IPS DF 19.7 (cell line): ENCODE measurements at places on chromosomes 4 and X.

DNA sequence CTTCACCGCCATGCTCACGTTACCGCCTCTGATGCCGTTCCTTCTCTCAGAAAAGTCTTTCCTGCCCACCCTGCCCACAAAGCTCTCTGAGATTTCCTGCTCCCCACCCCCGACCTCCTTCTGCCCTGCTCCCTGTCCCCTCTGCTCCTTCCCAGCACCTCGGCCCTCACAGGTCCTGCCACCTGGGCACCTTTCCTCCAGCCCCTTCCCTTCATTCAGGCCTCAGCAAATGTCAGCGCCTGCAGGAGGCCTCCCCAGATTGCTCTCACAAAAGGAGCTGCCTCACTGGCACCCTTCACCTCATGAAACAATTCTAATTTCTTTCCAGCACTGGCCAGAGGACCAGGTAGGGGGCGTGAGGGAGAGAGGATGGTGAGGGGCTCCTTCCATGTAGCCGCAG lies 33.6 kb upstream of the MXD4 start:
- DNase-seq: no peak

DNA sequence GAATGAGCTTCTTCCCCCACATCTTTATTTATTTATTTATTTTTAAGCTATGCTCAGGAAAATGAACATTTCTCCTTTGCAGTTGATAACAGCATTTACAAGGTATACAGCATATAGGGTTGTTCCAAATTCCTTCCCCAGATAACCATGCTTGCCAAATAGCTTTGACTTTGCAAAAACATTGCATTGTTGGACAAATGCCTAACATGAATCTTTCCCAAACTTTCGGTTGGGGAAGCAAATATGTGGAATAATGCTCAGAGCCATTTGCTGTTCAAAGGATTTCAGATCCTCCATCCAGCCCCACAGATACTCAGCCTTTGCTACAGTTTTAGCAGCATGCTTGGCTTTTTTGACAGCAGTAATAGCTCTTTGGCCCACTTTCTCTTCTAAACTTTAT lies 127.2 kb upstream of the AGA start:
- no peak for DNase-seq

GRCh38 chr4:111641813-111642579 lies 503.3 kb upstream of the FAM241A start:
- DNase-seq: peak; percentile 38

- DNase-seq: no peak
These were observed 4.0 kb downstream of the CDKN2AIP start for GRCh38 chr4:183448436-183448835.

DNA sequence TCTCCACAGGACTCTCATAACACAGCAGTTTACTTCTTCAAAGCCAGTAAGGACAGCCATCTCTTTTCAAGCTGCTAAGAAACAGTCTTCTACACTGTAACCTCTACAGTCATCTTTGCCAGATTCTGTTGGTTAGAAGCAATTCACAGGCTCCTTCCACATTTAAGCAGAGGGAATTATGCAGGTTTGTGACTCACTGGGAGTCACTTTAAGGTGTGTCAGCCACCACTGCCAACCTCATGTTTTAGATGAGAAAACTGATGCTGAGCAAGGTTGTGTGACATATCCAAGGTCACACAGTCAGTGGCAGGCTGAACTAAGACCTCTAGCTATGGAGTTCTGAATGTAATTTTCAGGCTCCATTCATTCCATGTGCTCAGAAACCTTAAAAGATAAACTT lies 143.5 kb downstream of the QDPR start:
- no peak for DNase-seq

DNA sequence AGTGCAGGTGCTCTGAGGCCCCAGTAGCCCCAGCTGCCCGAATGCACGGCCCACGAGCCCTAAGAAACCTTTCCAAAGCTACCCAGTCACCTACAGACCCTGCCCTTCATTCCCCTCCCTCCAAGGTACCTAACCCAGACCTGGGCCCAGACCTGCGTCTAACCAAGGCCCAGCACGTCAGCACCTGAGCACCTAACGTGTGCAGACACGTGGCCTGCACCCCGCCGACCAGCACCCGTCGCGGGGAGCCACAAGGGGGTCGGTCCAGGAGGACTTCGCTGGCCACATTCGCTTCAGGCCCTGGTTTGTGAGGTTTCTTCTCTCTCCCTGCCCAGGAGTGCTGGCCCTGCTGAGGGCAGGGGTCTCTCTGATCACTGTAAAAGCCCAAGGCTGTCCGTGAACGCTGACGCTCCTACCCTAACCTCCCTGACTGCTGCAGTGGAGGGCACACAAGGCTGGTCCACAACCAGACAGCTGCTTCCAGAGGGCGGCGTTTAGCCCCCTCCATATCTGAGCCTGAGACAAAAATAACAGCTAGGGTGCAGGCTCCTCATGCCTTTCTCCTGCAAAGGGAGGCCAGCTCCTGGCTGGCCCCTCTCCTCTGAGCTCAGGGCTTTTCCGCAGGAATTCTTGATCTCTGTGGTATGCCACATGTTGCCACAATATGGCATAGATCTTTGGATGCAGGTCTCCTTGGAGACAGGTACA lies 31.8 kb downstream of the WDR1 start:
- DNase-seq: no peak

DNA sequence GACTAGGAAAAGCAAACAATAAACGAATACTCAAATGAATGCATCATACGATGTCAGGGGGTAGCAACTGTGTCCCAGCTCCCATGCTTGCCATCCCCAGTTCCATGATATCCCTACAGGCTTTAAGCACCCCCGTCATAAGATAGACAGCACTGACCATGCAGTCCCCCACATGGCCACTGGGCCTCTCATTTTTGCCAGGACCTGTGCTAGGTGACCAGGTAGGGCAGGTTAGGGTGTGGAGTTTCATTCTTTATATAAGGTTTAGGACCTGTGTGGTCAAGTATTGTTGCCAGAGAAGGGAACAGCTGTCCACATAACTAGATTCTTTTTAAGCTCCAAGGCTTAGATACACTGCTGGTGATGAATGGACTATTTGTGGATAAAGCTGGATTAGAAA lies 9.7 kb downstream of the PPEF2 start:
- no peak for DNase-seq

DNA sequence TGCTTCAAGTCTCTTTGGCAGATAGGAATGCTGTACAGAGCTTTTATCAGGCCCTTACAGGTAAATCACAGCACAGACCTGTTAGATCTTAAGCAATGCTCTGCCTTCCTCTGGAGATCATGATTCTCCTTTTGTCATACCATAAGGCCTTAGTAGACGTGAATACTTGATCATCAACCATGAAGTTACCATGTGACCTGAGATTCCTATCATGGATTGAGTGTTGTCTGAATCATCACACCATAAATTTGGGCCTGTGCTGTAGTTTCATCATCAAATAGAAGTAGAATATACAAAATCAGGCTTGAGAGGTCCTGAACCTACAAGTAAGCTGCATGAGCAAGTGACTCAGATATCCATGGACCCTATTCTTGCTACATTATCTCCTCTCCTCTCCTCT lies 466.8 kb upstream of the INTU start:
- no peak for DNase-seq

- peak; percentile 73 for DNase-seq
These were observed 2.4 kb downstream of the FRAS1 start for GRCh38 chr4:78059524-78059889.

- DNase-seq: no peak
These were observed 29.6 kb downstream of the RTL5 start for GRCh38 chrX:72102126-72102525.

DNA sequence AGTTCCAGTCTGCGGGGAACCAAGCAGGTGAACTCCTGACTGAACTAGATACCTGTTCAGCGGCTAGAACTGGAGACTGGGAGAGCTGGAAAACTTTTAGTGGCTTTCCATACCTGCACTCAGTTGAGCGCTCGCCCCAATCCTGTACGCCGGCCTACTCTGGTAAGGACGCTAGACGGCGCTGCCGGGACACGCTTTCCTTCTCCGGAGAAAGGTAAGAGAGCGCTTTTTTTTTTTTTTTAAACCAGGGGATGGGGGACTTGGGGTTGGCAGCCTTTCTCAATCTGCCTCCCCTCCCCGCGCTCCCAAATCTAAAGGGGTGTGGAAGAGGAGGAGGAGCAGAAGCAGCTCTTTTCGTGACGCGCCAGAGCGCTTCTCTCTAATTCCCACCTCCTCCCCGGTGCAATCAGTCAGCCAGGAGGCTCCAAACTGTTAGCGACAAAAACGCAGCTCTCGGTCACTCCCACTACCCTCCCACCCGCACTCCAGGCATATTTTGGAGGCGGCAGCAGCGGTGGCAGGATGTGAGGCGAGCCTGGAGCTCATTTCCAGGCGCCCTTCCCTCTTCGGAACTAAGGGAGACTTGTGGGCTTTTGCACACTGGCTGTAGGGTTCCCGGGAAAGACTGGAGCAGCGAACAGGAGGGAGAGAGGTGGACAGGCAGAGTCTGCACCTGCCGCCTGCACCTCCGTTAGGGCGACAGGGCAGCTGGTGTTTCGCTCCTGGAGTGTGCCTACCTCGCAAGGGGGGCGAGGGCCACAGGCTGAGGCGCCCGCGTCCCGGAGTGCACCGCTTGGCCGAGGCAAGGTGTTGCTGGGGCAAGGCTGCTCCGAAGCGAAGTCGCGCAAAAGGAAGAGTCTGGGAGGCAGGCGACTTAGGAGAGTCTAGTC lies at the start of gene IL1RAPL2:
TSS of gene IL1RAPL2 (plus strand) at position 409 of the 890 bp plus-strand sequence.
- no peak for DNase-seq

- DNase-seq: no peak
These were observed 197.0 kb downstream of the CAMK2D start for GRCh38 chr4:113564493-113564892.

DNA sequence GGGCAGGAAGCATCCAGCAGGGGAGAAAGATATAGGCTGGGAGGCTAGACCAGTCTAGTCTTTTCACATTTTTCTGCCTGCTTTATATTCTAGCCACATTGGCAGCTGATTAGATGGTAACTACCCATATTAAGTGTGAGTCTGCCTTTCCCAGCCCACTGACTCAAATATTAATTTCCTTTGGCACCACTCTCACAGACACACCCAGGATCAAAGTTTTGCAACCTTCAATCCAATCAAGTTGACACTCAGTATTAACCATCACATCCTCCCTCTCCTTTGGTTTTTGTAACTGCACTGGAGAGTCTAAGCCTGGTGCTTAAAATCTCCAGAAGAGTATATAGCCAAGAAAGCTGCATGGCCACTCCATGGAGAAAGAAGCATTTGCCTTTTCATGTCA lies 560.4 kb downstream of the GRXCR1 start:
- no peak for DNase-seq

GRCh38 chrX:17496407-17496806 lies 121.4 kb downstream of the NHS start:
- DNase-seq: no peak

DNA sequence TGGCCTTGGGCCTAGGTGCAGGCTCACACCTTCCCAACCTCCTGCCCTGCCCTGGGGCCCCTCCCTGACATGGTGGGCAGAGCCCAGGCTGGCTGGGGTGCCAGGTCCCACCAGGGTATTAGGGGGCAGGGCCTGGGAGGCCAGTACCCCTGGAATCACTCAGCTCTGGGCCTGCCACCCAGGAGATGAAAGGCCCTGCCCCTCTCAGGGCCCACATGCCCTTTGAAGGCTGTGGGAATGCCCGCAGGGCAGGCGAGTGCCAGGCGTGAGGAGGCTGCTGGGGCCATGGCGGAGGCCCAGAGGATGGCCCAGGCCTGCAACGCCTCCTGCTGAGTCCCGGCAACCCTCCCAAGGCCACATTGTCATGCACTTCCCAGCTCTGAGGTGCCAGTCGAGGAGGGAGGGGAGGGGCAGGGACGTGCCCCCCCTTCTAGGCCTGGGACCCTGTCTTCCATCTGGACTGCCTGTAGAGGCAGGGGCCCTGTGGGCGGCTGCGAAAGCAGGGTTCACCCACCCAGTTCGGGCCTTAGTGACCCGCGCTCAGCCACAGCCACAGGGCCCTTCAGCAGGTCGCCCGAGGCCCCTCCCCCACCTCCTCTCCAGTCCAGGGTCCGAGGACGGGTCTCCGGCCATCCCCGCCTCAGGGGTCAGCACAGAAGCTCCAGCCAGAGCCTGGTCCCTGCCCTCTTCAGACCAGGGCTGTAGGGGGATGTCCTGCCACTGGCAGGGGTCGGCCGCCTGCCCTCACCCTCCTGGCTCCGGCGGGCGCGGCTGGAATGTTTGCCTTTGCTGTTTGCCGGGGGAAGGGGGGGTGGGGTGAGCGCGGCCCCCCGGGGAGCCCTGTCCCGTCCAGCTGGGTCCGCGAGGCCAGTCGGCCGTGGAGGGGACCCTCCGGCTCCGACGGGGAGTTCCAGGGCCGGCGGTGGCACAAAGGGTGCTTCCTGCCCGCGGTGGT lies 26.7 kb upstream of the FGFR3 start:
- no peak for DNase-seq

GRCh38 chr4:138275963-138276621 lies 33.9 kb upstream of the SLC7A11 start:
- DNase-seq: no peak

- DNase-seq: no peak
These were observed 22.8 kb downstream of the GUF1 start for GRCh38 chr4:44701037-44701436.

DNA sequence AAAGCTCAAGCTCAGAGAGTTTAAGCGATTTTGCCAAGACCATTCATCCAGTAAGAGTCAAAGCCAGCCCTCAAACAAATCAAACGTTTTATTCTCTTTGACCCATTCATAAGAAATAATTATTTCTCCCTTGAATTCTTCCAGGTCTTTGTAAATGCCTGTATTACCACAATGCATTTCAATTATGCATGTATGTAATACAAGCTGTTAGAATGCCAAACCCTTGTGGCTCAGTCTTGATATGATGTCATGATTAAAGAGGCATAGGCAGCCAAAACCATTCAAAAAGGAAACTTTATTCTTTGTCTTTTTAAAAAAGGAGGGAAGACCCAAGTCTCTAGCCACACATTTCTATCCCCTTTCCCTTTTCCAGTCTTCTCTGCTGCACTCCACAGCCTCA lies 56.5 kb upstream of the PGM2 start:
- DNase-seq: no peak

- DNase-seq: no peak
These were observed 82.9 kb downstream of the CLCN4 start for GRCh38 chrX:10239611-10240064.

- no peak for DNase-seq
These were observed 80.6 kb downstream of the ATXN3L start for GRCh38 chrX:13239272-13239671.

DNA sequence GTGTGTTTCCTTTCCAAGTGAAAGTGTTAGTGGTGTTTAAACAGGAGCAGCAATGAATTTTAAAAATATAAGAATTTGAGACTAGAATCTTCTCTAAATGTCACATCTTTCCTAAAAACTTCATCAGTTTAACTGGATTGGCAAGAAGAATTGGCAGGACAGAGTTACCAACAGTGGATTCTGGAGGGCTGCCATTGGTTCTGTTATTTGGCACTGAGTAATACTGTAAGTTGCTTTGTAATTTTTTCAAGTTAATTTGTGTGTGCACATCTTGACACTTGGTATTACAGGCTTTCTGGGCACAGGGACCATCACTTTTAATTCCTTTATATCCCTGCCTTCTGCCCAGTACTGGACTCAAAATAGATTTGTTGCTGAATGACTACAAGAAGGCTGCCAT lies 4.5 kb upstream of the GPRIN3 start:
- DNase-seq: no peak

- DNase-seq: no peak
These were observed 91.4 kb downstream of the CLNK start for GRCh38 chr4:10593130-10593529.
